ENCODE measurements at places on chromosomes 2 and 18.
A peak's percentile ranks its signal among the peaks of the same experiment; 100 is the strongest.

DNA sequence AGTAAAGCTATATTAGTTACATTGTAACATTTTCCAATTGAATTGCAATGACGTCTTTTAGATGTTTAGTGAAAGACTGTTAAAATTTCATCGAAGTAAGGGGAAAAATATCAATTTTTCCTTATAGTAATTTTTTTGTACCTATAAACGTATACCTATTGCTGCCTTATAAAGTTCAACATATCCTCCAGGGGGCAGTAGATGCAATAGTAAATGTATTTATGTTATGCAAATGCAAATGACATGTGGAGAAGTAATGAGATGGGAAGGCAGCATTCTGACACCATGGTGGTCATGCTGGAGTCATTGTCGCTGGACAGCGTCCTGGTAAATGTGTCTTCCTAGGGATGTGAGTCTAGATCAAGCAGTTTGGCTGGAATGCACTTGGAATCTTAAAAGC is 38.7 kb downstream of the MSTN start:
- DNase-seq = peak; percentile 23

DNA sequence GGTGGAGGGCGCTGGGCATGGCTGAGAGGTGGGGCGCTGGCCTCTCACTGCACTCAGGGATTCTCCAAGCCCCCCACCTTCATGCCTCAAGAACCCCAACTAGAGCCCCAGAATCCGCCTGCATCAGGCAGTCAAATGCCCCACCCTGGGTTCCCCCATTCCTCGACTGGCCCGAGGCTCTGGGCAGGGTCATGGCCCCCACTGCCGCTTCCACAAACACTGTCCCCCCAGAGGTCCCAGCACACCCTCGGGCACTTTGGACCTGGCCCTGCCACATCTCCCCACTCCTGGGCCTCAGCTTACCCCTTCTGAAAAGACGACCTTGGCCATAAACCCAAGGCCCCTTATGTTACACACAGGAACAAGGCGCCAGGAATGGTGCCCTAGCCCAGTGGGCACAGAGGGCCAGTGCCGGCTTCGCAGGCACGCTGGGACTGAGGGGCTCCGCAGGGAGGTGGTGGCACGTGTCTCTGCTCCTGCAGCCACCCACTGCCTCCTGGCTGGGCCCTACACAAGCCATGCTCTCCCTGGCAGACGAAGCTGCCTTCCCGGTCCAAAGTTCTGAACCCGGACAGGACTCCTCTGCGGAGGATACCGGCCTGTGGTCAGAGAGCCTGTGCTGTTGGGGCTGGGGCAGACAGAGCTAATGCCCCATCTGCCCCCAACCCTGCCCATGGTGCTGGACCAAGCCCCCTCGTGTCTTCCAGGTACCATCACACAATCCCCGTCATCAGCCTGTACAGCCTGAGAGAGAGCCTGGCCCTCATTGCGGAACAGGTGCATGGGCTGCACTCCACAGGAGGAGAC is 6.8 kb downstream of the AGXT start:
- no peak for DNase-seq

GRCh38 chr18:25332002-25332401 is 20.0 kb downstream of the ZNF521 start:
- no peak for DNase-seq

- no peak for DNase-seq
Measured at GRCh38 chr2:44843641-44844310, 97.7 kb upstream of the SIX3 start.

DNA sequence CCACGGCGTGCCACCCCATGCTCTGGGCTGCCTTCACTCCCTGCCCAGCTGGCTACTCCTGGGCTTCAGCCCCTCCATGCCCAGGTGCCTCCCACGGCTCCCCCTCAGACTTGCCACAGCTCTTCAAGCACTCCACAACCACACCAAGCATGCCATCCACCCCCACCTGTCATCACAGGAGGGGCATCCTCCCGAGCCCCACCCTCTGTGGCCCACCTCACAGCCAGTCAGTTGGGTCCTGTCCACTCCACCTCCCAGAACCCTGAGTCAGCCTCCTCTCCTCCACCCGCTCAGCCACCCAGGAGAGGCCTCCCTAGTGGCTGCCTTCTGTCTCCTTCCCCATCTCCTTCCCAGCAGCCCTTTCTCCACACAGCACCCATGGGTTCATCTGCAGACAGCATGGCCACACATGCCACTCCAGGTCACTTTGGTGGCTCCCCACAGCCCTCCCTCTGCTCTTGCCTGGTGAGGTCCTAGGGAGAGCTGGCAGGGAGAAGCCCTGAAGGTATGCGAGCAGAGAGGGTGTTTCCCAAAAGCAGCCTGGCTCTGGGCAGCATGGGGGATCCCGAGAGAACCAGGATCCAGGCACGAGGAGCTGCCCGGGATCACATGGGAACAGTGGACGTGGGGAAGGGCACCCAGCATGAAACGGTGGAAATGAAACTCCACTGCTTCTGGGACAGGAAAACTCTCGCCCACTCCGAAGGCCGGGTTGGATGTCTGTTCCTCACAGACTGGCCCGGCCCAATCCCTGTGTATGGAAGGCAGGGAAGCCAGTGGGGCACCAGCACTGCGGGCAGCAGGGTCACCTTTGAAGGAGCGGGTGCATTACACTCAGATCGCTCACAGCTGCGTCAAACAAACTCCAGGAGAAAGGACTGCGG is 2.7 kb downstream of the LIMS2 start:
- DNase-seq = no peak

DNA sequence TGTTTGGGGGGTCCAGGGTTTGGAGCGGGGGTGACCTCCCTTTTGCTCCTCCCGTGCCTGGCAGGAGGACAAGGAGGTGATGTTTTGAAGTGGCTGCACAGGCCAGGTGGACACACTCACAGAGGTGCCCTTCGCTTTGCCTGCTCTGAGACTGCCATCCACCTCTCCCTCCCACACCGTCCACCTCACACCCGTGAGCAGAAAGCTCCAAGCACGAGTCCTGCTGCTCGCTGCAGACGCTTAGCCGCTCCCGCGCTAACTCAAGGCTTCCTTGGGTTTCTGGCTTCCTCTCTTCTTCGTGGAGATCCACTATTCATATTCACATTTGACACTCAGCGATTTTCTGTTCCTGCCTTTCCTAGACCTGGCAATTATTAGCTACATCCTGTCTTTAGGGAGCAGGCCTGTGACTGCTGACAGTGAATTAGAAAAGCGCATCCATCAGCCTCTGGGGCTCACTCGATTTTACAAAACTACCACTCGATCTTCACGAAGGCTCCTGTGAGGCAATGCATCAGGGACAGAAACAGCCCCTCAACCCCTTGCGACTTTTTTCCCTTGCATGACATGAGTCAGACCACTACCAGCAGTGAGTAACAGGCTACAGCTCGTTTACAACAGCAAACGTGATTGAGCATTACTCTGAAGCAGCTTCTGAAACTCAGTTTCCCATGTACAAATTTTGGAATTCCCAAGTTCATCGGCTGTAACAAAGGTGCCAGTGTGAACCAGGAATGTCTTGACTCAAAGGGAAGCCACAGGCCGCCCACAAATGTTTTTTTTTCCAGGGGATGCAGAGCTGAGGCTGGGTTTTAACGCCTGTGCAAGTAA is 238.7 kb upstream of the SOX11 start:
- DNase-seq = peak; percentile 42

DNA sequence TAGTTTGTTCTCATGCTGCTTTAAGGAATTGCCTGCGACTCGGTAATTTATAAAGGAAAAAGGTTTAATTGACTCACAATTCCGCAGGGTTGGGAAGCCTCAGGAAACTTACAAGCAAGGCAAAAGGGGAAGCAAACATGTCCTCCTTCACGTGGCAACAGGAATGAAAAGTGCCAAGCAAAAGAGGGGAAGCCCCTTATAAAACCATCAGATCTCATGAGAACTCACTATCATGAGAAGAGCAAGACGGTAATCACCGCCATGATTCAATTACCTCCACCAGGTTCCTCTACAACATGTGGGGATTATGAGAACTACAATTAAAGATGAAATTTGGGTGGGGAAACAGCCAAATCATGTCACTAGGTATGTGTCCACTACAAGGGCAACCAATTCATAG is 53.9 kb downstream of the MAP4K3 start:
- DNase-seq = no peak
